ENCODE measurements at places on chromosomes 5 and 9.

DNA sequence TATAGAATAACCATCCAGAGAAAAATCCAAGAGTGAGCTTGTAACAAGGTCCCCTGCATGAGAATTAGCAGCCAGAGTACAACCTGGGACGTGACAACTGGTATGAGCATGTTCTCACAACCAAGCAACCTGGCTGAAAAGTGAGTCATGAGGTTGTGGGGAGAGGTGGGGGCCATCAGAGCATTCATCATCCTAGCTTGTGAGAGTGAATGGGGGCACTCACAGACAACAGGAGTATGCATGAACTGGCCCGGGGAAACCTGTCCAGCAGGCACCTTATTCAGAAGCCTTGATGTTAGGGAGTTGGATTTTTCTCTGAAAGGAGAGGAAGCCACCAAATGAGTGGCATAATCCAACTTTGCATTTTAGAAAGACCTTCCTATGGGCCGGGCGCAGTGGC, 113.0 kb downstream of the FRMD3 start:
- DNase-seq = no peak

- DNase-seq = no peak
Measured at GRCh38 chr9:115237385-115237998, 119.5 kb upstream of the TNC start.

- no peak for DNase-seq
Measured at GRCh38 chr5:73426034-73426433, 22.5 kb downstream of the FOXD1 start.

DNA sequence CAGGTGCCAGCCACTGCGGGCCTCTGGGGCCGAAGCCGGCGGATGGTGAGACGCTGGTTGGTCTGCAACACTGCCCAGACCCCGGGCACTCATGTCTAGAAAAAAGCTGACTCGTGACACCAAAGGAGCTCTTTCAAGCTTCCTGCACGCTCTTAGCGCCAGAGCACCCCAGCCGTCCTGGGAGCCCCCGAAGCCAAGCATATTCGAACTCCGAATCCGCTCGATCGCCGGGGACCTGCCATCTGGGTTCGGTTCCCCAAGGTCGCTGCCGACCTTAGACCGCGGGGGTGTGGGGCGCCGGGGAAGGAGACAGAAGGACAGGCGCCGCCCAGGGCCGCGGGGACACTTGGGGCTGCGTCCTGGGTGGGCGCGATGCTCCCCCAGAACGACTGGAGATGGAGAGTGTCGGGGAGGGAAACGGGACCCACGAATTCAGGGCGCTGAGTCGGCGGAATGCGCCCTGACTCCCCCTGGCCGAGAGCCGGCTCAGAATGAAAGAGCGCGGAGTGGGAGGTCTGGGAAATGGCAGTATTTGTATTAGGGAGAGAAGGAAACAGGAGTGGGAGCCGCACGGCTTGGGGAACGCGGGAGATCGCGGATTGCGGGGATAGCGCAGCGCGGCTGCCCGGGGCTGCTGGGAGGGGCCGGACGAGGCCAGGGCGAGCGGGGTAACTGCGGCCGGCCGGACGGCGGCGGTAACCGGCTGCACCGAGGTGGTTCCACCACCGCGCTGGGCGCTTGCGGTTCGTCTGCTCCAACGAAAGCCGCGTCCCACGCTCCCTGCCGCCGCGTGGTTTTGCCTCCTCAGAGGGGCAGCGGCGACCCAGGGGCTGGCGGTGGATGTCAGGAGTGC, 20.1 kb upstream of the MARCHF6 start:
- no peak for DNase-seq

DNA sequence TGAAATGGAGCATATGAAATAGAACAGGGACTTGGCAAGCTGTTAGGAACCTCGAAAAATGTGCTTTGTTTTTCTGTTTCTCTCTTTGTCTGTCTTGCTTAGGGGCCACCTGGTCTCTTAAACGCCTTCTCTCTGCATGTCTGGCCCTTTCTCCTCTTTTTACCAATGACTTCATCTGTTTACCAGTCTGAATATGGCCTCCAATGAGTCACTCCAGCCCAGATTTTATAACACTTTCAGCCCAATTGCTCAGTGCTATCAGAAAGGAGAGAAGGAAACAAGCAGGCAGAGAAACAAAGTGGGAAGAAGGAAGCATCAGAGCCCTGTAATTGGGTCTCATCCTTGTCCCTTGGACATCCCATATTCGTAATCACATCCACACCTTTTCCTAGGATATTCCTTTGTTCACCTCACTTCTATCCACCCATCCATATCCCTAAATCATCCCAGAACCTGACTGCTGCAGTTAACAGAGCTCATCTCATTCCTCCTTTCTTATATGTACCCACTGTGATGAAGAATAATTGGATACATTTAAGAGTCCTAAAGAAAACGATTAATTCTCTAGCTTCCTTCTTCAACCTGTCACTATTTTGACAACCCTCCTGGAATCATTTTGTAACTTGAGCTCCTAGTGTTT, 151.8 kb upstream of the GPR151 start:
- no peak for DNase-seq

GRCh38 chr5:177294632-177295031, 8.9 kb downstream of the RAB24 start:
- no peak for DNase-seq

GRCh38 chr5:17796757-17797396, 162.6 kb downstream of the TAF11L14 start:
- DNase-seq = no peak

DNA sequence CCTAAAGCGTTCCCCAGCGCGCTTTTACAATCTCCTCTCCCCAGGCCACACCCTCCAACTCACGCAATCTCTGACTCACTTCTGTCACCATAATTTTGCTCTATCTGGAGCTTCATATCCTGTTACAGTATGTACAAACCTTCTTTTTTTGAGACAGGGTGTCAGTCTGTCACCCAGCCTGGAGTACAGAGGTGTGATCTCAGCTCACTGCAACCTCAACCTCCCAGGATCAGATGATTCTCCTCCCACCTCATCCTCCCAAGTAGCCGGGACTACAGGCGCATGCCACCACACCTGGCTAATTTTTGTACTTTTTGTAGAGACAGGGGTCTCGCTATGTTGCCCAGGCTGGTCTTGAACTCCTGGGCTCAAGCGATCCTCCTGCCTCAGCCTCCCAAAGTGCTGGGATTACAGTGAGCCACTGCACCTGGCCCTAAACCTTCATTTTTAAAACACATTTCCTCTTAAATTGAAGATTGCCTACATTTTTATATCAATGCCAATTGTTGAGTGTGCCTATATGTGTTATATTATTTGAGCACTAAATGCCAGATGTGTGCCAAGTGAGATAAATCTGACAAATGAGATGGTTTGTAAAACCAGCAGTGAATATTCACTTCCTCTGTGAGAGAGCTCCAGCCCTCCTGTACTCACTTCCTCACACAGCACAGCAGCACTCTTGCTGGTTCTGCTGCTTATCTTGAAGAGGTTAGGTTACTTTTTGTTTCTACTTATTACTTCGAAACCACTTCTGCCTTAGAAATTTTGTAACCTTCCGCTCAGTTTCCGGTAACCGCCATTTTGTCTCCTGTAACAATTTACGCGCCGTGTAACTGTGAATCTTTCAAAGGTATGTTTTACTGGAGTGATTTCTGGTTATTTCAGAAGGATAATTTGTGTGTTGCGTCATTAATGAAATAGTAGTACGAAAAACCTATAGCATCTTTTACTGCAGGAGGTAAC, 57.9 kb downstream of the DOCK8 start:
- peak; percentile 47 for DNase-seq

GRCh38 chr5:168583742-168584482, 4.7 kb upstream of the PANK3 start:
- DNase-seq = no peak

DNA sequence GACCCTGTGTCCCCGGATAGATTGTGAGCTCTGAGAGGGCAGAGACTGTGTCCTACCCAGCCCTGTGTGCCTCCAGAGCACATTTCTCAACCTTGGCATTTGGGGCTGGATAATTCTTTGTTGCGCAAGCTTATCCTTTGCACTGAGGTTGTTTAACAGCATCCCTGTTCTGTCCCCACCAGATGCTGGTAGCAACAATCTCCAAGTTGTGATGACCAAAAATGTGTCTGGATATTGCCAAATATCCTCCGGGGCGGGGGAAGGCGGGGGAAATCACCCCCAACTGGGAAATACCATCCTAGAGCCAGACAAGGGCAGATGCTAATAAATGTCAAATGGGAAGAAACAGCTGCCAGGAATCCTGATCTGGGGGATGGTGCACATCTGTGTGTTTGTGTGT, 24.0 kb upstream of the TNIP1 start:
- DNase-seq = no peak

DNA sequence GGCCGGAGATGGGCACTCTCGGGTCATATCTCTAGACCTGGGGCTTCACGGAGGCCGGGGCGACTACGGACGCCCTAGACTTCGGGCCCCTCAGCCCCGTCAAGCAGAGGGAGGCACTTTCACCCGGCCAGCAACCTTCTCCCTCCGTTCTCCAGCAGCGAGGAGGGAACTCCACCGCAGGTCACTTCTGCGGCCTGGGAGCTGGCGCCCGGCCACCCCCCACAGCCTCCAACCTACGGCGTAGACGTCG, 201 bp downstream of the DOLK start:
- DNase-seq = no peak

DNA sequence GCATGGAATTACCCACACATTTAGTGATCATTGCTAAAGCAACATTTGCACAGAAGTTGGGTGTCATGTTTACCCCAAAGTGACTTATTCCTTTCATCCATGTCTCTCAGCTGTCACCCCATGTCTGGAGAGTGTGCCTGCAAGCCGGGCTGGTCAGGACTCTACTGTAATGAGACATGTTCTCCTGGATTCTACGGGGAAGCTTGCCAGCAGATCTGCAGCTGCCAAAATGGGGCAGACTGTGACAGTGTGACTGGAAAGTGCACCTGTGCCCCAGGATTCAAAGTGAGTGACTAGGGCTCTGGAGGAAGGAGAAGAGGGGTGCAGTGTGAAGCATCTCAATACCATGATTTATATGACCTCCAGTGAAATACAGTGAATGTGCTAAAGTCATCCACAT, 99.9 kb upstream of the PRRC1 start:
- DNase-seq = no peak

DNA sequence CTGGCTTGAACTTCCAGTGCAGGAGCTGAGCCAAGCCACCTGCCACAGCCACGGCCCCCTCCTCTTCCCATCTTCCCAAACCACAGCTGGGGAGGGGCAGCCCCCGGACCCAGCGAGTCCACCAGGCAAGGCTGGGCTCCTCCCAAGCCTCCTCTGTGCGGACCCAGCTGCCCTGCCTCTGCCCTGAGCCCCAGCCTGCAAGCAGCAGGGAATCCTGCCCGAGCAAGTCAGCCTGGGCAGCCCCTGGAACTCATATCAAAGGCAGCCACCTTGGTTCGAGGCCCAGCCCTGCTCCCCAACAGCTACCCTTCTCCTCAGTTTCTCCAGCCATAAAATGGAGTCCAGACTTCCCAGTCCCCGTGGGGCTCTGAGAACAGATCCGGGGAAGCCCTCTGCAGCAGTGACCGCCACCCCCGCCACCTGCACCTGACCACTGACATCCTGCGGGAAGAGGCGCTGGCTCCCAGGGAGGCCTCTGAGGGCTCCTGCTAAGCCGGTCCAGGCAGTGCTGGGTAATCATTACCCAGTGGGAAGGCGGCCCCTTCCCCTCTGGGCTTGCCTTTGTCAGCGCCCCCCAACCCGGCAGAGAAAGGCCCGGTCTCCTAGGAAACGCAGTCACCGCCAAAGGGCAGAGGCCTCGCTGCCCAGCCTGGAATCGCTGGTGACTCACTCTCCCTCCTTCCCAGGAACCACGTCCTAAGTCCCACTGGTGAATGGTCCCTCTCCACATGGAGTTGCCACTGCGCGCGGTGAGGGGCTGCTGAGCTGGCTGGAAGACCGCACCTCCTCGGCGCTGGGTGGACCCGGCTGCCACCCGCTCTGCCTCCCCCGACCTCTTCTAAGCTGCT, 1.5 kb downstream of the VAV2 start:
- no peak for DNase-seq

DNA sequence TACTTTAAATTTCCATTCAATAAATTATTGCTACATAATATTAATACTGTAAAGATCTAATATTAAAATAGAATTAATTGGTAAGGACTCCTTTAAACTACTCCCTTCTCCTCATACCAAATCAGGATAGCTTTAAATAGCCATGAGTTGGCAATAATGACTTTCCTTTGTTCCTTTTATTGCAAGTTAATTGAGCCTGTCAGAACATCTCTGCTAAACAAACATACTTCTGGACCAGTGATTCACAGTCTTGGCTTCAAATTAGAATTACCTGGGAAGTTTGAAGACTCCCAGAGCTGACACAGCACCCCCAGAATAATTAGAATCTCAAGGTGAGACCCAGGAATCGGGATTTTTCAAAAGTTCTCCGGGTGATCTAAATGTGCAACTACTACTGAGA, 18.7 kb downstream of the C5orf58 start:
- no peak for DNase-seq

DNA sequence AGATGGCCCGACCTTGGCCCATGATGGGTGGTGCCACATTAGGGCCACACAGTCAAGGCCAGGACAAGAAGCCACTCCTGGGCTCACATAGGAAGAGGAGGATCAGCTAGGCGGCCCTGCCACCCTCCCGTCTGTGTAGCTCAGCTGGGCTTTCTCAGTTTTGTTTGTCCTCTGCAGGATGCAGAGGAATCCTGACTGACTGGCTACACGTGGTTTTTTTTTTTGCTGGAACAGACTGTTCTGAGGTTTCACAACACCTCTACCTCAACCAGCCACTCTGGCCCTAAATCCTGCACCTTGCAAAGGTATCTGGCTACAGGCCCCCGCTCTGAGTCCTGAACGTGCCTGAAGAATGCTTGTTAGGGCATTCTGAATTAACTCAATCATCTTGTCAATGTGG, 88.3 kb upstream of the MSX2 start:
- no peak for DNase-seq

- no peak for DNase-seq
Measured at GRCh38 chr5:15700373-15700772, 200.4 kb downstream of the FBXL7 start.
